ENCODE measurements at places on chromosomes 5 and 9.

GRCh38 chr5:78930721-78931120, 54.4 kb downstream of the ARSB start:
- DNase-seq = no peak

DNA sequence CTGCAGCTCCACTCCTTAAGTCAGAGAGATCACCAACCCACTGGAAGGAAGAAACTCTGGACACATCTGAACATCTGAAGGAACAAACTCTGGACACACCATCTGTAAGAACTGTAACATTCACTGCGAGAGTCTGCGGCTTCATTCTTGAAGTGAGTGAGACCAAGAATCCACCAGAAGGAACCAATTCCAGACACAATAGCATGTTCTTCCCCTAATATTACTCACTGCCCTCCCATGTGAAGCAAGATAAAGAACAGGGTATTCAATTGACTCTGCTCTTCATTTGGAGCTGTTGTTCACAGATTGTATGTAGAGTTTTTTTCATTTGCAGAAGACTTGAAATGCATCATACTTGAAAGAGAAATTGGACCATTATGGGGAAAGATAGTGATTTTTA, 10.8 kb downstream of the SAXO1 start:
- DNase-seq = no peak

GRCh38 chr9:109506097-109506712, 8.1 kb upstream of the PTPN3 start:
- DNase-seq = no peak

- no peak for DNase-seq
These were observed 36.3 kb upstream of the LRRTM2 start for GRCh38 chr5:138911441-138911840.

GRCh38 chr5:32132757-32133156, 41.4 kb downstream of the GOLPH3 start:
- DNase-seq = no peak

- DNase-seq = no peak
These were observed 60.5 kb downstream of the BASP1 start for GRCh38 chr5:17277907-17278306.

DNA sequence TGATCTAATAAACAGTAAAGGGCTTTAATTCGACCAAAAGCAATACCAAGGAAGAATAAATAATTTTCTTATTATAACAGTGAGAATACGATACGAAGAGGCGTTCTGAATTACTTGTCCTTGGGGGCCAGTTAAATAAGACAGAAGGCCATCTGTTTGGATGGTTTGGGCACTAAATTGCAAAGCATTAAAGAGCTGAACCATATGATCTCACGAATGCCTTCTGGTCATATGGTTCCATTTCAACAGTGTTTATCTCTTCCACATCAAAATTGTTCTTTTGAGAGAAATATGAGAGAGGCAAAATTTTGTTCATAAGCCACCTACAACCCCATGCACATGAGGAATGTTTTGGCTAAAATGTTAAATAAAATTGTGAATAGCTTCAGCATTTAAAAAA, 605.4 kb downstream of the PTPRD start:
- DNase-seq = no peak

GRCh38 chr9:79687131-79687447, 115.3 kb downstream of the TLE4 start:
- DNase-seq = no peak

GRCh38 chr9:84277646-84278045, 62.9 kb downstream of the SLC28A3 start:
- no peak for DNase-seq

GRCh38 chr5:120252839-120253238, 211.3 kb upstream of the PRR16 start:
- no peak for DNase-seq

DNA sequence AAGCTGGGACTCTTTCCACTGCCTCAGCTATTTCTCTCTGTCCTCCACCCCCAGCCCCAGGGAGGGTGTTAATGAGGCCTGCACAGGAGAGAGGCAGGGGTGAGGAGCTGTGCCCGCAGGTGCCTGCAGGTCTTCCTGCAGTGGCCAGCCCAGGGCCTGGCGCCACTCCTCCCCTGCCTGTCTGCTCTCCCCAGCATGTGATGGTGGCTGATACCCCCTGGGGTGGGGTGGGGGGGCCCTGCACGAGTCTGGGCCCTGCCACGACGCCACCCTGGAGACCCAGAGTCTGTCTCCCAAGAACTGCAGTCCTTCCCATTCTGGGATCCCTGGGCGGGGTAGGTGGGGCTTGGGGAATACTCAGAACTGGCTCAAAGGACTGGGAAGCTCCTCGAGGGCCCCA, 166.4 kb upstream of the SMIM23 start:
- DNase-seq = no peak

GRCh38 chr9:94909250-94909894, 182.9 kb downstream of the AOPEP start:
- DNase-seq = no peak

GRCh38 chr9:68704814-68705530, at the start of gene PIP5K1B:
PIP5K1B (plus strand) TSS chr9:68705240; CDS start chr9:68822615, 117,375 bp downstream.
- DNase-seq = no peak

GRCh38 chr5:150397146-150397781, 15.4 kb downstream of the CD74 start:
- no peak for DNase-seq

GRCh38 chr5:53856506-53856905, 296.1 kb downstream of the NDUFS4 start:
- DNase-seq = no peak

DNA sequence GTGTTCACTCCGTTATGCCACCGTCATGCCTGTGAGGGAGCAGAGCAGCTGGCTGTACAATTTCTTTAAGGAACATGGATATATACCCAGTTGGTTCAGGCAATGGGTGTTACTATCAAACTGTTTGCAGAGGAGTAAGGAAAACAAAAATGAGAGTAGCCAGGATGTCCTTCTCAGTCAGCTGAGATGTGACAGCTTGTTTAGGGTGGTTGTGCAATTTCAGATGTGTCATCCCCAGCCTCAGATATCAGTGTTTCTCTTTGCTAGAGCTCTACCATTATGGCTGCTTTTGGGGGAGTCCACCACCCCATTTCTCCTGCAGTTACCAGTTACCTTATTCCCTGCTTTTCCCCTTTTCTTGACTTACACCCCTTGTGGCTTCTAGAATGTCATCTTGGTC, 135.2 kb upstream of the SLC24A2 start:
- no peak for DNase-seq

GRCh38 chr5:147452165-147452811, 57.6 kb downstream of the DPYSL3 start:
- no peak for DNase-seq

GRCh38 chr9:126809068-126809467, 4.2 kb downstream of the ZBTB43 start:
- no peak for DNase-seq

- no peak for DNase-seq
These were observed 388.9 kb upstream of the TRPC7 start for GRCh38 chr5:136754216-136754615.

DNA sequence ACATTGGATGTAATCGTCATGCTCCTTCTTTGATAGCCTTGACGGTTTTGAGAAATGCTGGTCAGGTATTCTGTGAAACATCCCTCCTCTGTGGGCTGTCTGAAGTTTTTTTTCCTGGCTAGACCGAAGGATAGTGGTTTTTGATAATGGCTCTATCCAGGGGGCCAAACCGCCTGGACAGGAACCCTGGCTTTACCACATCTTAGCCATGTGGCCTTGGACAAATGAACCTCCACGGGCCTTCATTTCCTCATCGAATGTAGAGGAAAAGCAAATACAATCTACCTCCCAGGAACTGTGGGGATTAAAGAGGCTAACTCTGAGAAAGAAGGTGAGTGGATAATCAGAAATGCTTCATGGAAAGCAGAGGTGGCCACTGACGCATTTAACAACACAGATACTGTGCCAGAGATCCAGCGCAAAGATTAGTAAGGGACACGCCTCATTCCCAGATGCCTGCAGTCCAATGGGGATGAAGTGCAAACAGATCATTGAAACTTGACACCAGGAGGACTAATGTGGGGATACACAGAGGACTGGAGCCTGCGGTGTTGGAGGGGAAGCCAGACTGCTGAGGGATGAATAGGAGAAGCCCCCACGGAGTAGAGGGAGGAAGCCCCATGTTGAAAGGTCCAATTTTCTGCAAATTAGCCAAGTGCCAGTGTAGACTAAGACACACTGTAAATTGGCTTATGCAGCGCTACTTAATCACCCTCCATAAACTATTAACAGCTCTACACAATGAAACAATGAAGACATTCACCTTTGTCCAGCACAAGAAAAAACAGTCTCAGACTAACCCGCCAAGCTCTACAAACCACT, 41.6 kb downstream of the MYO10 start:
- peak; percentile 90 for DNase-seq

GRCh38 chr9:124940521-124940893, 376 bp downstream of the GOLGA1 start:
- DNase-seq = no peak

DNA sequence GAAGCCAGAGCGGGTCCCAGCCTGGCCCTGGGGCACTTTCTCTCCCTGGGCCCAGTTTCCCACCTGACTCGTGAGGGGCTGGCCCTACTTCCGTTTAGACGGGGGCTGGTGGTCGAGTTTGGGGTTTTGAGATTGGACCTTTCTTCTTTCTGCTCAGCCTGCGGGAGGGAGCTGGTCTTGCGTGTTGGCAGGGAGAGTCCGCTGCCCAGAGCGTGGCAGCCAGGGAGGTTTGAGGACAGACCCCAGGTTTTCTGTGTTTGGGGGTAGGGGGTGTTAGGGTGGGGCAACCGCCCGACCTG, 6.0 kb upstream of the PITX1 start:
- no peak for DNase-seq

DNA sequence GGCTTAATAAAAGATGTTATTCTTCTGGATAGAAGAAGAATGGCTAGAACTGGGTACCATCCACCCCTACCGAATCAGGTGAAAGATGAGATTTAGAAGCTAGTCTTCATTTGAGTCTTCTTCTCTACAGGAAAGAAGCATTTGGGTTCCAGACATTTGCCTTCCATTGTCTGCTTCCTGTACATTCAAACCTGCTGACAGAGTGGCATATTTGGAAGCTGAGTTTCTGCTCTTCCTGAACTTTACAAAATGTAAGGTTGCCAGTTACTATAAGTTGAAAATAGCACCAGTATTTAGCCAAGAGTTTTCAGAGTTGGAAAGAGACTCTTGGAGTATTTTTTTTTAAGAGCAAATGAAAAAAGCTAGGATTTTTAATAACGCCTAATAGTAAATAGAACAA, 525.4 kb upstream of the TLE4 start:
- no peak for DNase-seq

GRCh38 chr9:130212543-130213297, 40.5 kb downstream of the NCS1 start:
- no peak for DNase-seq

GRCh38 chr9:107213561-107214028, 69.5 kb upstream of the RAD23B start:
- DNase-seq = peak; percentile 81

DNA sequence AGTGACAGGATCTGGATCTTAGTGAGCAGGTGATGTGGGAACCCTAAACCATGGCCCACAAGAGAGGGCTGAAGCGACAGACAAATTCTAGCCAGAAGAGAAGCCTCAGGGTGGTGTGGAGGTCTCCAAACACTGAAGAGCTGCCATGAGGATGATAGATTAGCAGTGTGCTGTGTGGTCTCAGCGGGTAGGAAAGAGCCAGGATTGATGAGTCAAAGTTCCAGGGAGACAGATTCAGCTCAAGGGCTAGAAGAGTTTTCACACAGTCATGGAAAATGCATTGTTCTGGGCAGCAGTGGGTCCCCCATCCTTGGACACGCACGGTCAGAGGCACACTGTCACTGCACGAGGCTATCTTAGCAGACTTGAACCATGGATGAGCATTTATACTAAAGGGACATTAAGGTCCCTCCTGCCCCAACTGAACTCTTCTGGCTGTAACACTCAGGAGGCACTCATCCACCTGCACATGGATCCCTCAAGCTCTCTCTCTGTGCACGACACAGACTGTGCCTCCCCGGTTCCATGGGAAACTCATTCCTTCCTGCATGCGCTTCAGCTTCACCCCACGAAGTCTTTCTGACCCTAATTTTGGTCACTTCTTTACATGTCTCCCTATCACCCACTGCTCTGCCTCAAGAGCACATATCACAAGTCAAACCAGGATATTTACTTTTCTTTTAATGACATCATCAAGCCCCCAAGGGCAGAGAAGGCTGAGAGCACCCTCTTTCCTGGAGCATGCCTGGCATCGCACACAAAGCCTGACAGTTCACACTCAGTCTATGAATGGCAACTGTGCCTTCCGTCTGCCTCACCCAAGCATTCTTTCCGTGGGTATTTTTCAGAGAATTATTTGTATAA, 84.8 kb downstream of the TLE1 start:
- DNase-seq = no peak

- no peak for DNase-seq
These were observed 14.1 kb upstream of the RAPGEF6 start for GRCh38 chr5:131649161-131649560.

DNA sequence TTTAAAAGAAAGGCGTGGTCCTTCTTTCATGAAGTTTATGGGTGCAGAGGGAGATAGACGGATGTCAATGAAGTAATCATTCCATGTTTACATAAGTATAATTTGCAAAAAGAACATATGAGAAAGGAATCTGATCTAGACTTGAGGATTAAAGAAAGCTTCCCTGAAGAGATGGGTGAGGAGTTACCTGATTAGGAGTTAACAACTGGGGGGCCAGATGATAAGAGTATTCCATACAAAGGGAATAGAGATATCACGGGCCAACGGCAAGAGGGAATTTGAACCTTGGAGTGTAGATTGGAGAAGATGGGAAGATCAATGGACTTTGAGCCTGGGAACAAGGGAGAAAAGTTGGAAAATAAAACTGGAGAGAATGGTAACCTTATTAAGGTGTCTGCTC, 1959.9 kb upstream of the WWC1 start:
- no peak for DNase-seq

DNA sequence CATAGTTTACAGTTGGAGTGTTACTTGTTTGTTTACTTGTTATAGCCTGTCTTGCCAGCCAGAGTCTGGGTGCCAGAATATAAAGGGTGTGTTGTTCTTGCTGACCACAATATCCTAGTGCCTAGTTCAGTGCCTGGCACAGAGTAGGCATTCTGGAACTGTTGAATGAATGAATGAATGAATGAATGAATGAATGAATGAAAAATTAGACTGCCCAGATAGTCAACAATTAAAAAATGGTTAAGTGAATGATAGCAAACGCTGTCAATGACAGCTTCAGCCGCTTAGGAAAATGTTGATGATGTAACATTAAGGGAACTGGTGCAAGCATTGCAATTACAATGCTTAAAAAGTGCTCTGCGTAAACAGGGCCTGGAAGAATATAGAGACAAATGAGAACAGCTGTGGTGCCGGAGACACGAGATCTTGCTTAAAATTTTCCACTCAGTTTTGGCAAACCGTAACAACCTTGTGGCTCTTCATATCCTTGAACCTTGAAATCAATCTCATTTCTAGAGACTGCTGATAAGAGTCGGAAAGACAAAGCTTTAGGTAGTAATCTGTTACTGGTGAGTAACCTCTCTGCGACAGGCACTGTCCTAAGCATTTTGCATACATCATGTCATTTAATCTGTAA, 4.7 kb upstream of the TTLL11 start:
- DNase-seq = no peak

GRCh38 chr5:113343343-113343742, 91.4 kb downstream of the TSSK1B start:
- DNase-seq = no peak

GRCh38 chr5:82388181-82388580, 110.0 kb upstream of the RPS23 start:
- DNase-seq = no peak

GRCh38 chr9:105890046-105890822, 195.9 kb downstream of the TMEM38B start:
- no peak for DNase-seq

GRCh38 chr9:89109666-89110065, 69.0 kb downstream of the SHC3 start:
- no peak for DNase-seq

- peak; percentile 50 for DNase-seq
These were observed 26.3 kb upstream of the TENT4A start for GRCh38 chr5:6686915-6687409.

All from HTR-8/SVneo (cell line).